Stimulated activated CD4-positive, alpha-beta T cell treated with anti-CD3 and anti-CD28 coated beads, TNF-alpha, amount 100 ng/mL, for 1 hour (primary cell): ENCODE measurements at places on chromosomes 13 and 19.

GRCh38 chr19:2283835-2284507 is 2.0 kb upstream of the PEAK3 start:
- no peak for DNase-seq

GRCh38 chr19:13226983-13227382 is 76.8 kb downstream of the IER2 start:
- DNase-seq, result no peak

DNA sequence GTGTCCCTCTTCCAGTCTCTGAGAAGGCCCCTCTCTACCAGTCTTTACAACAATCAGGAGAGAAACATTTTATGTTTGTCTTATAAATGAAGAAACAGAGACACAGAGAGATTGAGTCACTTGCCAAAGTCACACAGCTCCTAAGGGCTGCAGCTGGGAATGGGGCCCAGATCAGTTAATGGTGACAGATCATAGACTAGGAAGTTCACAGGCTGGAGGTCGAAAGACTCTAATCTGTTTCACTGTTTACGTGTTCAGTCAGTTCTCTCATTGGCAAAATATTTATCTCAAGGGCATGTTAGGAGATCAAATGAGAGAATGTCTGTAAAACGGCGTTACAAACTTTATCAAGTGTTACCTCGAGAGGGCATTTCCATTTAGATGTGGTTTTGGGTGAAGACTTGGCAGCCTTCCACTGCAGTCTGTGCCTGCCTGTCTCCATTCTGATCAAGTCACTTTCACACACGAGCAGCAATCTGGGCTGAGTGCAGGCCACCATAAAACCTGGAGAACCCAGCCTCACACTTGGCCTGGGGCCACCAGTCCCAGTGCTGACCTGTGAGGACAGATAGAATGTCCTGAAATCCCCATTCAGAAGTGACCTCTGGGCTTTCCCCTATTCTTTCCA is 65.1 kb downstream of the SIAH3 start:
- no peak for DNase-seq

GRCh38 chr13:62931853-62932252 is 1516.2 kb upstream of the PCDH20 start:
- no peak for DNase-seq

GRCh38 chr19:37950471-37951175 is 43.6 kb downstream of the SIPA1L3 start:
- DNase-seq, result no peak

GRCh38 chr13:39786091-39786490 is 130.6 kb downstream of the COG6 start:
- DNase-seq, result no peak

GRCh38 chr13:74067818-74068217 is 66.4 kb downstream of the KLF12 start:
- no peak for DNase-seq

DNA sequence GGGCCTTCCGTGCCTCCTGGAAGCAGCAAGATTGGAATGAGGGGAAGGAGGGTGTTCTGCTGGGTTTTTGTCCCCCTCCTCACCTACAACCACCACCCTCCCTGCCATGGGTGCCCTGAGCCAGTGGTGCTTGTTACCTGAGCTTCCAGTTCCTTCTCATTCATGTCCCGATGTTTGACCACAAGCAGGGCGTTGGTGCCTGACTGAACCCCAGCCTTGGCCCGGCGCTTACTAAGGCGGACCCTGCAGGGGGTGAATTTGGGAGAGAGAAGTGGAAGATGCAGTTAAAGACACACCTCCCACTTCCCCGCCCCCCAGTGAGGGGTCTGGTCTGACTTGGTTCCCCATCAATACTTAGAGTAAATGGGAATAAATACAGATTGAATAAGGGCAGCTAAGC is 4.3 kb downstream of the PAF1 start:
- DNase-seq, result no peak

DNA sequence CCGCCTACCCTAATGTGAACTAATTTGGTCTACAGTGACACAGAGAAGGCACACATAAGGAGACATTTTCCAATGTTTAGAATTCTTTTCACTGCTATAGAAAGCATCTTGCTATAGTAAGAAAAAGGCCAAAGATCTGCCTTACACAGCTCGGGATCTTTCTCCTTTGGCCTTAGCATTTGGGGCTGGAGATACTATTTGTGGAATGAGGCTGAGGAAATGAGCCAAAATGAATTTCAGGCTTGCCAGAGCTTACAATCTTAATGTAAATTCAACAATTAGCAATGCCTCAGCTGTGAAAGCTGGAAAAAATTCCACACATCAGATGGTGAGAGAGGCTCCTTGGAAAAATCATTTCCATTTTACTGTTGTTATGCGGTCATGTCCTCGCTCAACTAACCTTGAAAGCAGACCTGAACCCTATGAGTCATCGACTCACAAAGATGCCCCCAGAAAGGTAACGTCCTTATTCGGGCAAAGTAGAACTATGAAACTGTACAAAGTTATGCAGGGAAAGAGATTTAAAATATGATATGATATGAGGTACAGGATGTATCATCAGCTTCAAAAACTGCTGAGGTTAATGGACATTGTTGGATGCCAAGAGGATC is 324.5 kb upstream of the NBEA start:
- no peak for DNase-seq

DNA sequence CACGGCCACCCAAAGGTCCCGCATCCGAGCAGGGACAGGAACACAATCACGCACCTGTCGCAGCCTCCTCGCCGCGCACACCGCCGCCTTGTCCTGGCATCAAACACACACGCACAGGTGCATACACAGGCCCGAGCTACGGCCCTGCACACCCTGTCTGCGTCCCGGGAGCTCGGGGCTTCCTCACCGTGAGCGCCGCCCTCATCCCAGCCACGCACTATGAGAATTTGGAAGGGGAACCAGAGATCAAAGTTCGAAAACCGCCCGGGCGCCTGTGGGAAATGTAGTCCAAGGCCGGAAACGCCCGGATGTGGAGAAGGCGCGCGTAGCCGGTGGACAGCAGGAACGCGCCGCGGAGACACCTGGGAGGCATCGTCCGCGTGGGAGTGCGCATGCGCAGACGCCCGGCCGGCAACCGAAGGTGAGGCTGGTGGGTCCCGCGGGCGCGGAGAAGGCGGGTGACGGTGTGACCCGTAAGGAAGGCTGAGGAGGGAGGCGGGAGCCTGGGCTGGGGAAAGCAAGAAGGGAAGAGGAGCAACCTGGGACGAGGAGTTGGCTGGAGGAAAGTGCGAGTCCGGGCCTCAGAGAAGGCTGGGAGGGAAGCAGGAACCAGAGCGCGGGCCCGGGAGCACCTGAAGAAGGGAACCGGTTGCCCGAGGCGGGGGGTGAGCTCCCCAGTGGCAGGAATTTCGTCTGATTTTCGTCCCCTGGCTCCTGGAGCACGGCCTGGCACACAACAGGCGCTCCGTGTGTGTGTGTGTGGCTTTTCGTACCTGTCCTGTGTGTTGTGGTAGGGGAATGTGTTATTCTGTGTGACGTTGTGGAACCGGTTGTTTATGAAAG is at the start of gene ZNF567:
Gene ZNF567 (plus strand): TSS at position 399 of the 843 bp plus-strand sequence. CDS start 7,256 bp downstream, outside the sequence.
- peak; percentile 96 for DNase-seq

DNA sequence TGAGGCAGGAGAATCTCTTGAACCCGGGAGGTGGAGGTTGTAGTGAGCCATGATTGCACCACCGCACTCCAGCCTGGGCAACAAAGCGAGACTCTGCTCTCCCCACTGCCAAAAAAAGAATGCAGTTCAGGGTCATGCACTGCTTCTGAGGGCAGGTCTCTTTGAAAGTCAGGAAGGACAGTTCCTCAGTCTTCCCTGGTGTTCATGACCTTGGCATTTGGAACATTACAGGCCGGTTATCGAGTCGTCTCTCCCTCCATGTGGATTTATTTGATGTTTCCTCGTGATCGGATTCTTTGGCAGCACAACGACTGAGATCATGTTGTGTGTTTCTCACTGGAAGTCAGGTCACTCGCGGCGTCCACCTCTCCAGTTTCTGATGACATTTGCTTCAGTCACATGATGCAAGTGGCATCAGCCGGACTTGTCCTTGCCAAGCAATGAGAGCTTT is 17.2 kb downstream of the FGF21 start:
- no peak for DNase-seq

DNA sequence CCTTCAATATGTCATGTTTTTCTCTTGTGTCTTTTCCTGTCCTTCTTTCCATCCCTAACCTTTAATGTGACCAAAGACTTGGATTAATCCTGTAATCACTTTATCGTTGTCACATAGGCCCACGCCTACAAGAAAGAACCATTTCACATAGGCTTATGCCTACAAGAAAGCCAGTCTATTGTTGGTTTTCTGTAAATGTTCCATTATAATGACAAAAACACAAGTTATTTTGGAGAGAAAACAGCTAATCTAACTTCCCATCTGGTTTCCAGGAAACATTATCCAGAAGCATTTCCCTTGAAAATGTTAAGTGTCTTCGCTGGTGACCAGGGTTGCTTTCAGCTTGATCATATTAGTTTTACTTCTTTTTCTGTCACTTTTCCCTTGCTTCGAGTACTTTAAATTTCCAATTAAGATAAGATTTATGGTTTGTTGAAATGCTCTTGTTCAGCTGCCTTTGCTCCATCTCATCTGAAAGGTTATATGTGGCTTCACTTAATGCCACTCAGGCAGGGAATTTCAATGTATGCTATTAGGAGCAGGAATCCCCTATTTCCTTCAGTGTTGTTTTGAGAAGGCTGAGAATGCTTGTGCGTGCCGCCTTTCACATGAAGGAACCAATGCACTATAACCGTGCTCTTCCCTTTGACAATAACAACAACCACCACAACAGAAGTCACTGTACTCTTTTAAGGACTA is 708.2 kb downstream of the EFNB2 start:
- DNase-seq, result no peak

- no peak for DNase-seq
Observed at GRCh38 chr13:67369895-67370660, 139.9 kb upstream of the PCDH9 start.

- DNase-seq, result no peak
Observed at GRCh38 chr19:32317086-32317485, 28.3 kb upstream of the ZNF507 start.

DNA sequence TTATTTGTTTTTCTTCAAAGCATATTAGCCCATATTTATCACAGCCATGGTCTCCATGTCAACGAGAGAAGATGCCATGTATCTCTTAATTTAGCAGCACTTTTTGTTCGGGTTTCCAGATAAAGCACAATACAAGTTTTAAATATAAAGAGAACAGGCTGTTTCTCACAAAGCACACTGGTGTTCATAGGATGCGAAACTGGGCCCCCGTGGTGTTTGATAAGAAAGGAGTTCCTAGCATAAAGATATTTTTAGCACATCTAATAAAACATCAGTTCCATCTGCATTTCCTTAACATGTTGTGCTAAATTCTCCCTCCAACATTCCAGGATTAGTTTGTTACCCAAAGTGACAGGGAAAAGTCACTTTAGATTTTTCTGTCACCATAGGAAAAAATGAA is 72.4 kb upstream of the EDNRB start:
- DNase-seq, result no peak

GRCh38 chr19:12265921-12266704 is 28.6 kb downstream of the ZNF44 start:
- DNase-seq, result no peak

GRCh38 chr13:97319113-97319720 is 97.1 kb downstream of the MBNL2 start:
- DNase-seq, result no peak

DNA sequence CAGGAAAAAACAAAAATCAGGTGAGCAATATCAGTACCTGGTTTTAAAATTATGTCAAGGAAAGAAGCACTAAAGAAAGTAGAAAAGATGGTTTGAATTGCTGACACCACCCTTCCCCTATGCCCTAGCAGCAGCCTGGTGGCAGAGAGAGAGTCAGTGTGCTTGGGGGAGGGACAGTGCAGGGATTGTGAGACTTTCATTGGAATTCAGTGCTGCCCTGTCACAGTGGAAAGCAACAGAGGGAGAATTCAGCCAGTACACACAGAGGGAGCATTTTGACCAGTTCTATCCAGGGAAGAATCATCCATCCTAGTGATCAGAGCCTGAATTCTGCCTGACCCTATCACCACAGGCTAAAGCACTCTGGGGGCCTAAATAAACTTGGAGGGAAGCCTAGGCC is 222.4 kb upstream of the PCDH17 start:
- DNase-seq, result no peak

GRCh38 chr13:113495494-113496210 is 5.1 kb upstream of the DCUN1D2 start:
- DNase-seq, result no peak
